ENCODE measurements at places on chromosomes 7 and 10. TPM values are rescaled to one million over a fixed set of nuclear protein-coding genes. Genes with fewer than 3 reads are reported as not detected.

Gene LGI1
- not detected for total RNA-seq

Gene CALY
- total RNA-seq: not detected

Gene KIF11
- total RNA-seq: 59.3 TPM

Gene PAPSS2
- 0.30 TPM for total RNA-seq

Gene TMEM236
- total RNA-seq: 0.05 TPM

Gene VAX1
- total RNA-seq: not detected

Gene ENO4
- total RNA-seq: not detected

Gene LIPK
- total RNA-seq: not detected

Gene PDIA4
- total RNA-seq: 90.1 TPM

Gene HMX2
- total RNA-seq: 0.18 TPM

Gene PLXNA4
- total RNA-seq: 0.07 TPM

Gene GCK
- 0.53 TPM for total RNA-seq

Gene CAMK1D
- total RNA-seq: 16.3 TPM

Gene RGR
- not detected for total RNA-seq

Gene CROT
- total RNA-seq: 7.0 TPM

Gene SPDYE2
- not detected for total RNA-seq

Gene VENTX
- not detected for total RNA-seq

Gene IRF5
- total RNA-seq: 8.5 TPM

Gene GJC3
- 0.73 TPM for total RNA-seq

Gene ZNF853
- total RNA-seq: 1.2 TPM

Gene ITGA8
- total RNA-seq: not detected

Gene AKR1E2
- 9.8 TPM for total RNA-seq

Gene HPS6
- 18.9 TPM for total RNA-seq

Gene PPP1R17
- total RNA-seq: not detected

Gene TAS2R41
- total RNA-seq: not detected

Gene ZNF727
- 1.1 TPM for total RNA-seq

Gene SEMA3D
- not detected for total RNA-seq

Gene IDI2
- total RNA-seq: not detected

Gene GPR85
- total RNA-seq: not detected

Gene SLC26A3
- not detected for total RNA-seq

Gene GPRIN2
- not detected for total RNA-seq

Gene ATOH7
- not detected for total RNA-seq

Gene LRRC61
- 13.0 TPM for total RNA-seq

Gene LIPM
- not detected for total RNA-seq

Gene PNLIPRP2
- not detected for total RNA-seq

Gene CLRN3
- total RNA-seq: not detected

Gene FAM13C
- total RNA-seq: 0.35 TPM

Gene MRC1
- 0.04 TPM for total RNA-seq

Gene ZNF789
- 18.2 TPM for total RNA-seq

Gene AKR1C1
- 0.66 TPM for total RNA-seq

Gene ATG9B
- total RNA-seq: 6.9 TPM

Gene CUZD1
- 1.6 TPM for total RNA-seq

Gene CDHR1
- total RNA-seq: 0.62 TPM

Gene MINDY3
- 12.8 TPM for total RNA-seq

Gene TRPV5
- not detected for total RNA-seq

Gene ZNF804B
- total RNA-seq: not detected

Gene ACSL5
- total RNA-seq: 32.1 TPM

Gene TMEM270
- not detected for total RNA-seq

Gene MYL10
- not detected for total RNA-seq

Gene KLF14
- total RNA-seq: not detected

Gene LOXL4
- not detected for total RNA-seq

Gene INSIG1
- 100 TPM for total RNA-seq

Gene MYO3A
- not detected for total RNA-seq

Gene TEX47
- total RNA-seq: not detected

Gene LLCFC1
- total RNA-seq: not detected

Gene NPSR1
- total RNA-seq: not detected

Gene CHAT
- not detected for total RNA-seq

Gene MUC12
- total RNA-seq: not detected

Data from activated CD4-positive, alpha-beta T cell treated with anti-CD3 and anti-CD28 coated beads for 36 hours (primary cell).